ENCODE measurements at places on chromosomes 4 and X.

DNA sequence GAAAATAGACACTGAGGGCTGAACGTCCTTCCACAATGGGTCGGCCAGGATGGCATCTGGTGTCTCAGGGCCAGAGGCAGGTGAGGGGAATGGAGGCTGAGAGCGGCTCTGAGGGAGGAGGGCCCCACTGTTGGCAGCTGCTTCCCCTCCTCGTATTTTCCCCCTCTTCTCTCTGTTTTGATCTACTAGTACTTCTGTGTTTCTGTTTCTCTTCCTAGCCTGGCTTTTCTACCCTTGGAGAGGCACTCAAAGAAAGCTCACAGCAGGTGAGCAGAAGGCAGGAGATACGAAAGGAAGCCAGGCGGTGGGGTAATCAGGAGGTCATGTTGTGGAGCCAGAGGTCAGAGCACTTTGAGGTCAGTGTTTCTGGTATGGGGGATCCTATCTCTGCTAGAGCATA is 151.8 kb upstream of the GATB start:
- no peak for DNase-seq

DNA sequence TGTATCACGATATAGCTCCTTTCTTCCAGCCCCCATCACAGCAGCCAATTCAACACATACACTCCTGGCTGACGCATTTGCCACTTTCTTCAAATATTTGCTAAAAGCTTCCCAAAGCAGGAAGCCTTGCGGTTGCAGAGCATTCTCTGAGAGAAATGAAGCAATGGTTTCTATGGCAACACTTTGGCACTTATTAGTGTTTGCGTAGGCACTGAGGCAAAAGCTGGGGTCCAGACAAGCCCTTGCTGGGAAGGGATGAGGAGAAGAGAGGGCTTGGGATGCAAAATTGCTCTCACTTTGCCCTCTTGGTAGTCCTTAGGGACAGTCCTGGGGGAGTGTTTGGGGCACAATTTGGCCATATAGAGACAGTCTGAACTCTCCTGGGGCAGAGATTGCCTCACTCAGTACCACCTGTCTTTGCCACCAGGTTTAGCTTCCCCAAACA is 55.0 kb upstream of the PAK3 start:
- no peak for DNase-seq

GRCh38 chr4:3613967-3614730 is 81.9 kb upstream of the LRPAP1 start:
- no peak for DNase-seq

- no peak for DNase-seq
These were observed 1375.3 kb downstream of the PCDH18 start for GRCh38 chr4:136156947-136157346.

GRCh38 chrX:123873956-123874355 is 14.1 kb downstream of the XIAP start:
- DNase-seq = no peak

- no peak for DNase-seq
These were observed 656.7 kb downstream of the ZNF674 start for GRCh38 chrX:45888518-45888917.

GRCh38 chr4:25908491-25908901 is 5.5 kb upstream of the SMIM20 start:
- DNase-seq = peak; percentile 79
